Tongue (tissue), 3 donors: ENCODE measurements at places on chromosomes 12 and 14. TPM values are rescaled to one million over a fixed set of nuclear protein-coding genes. Genes with fewer than 3 reads are reported as not detected.

Gene NR4A1
- total RNA-seq, result 65.6 TPM

Gene NDUFA9
- 72.5 TPM for total RNA-seq

Gene EPYC
- total RNA-seq, result not detected

Gene RNASE3
- not detected for total RNA-seq

Gene INHBC
- total RNA-seq, result not detected

Gene SIX1
- total RNA-seq, result 42.4 TPM

Gene ADGRD1
- 16.4 TPM for total RNA-seq

Gene DBX2
- 0.21 TPM for total RNA-seq

Gene SERPINA6
- total RNA-seq, result not detected
